DMS 273 treated with DMSO at 0.1 percent for 48 hours (cell line): ENCODE measurements at places on chromosomes 16 and 17.

- no peak for DNase-seq
Observed at GRCh38 chr17:81931189-81931556, 3.6 kb upstream of the MAFG start.

- DNase-seq = no peak
Observed at GRCh38 chr17:40025991-40026815, 11.0 kb downstream of the CSF3 start.

DNA sequence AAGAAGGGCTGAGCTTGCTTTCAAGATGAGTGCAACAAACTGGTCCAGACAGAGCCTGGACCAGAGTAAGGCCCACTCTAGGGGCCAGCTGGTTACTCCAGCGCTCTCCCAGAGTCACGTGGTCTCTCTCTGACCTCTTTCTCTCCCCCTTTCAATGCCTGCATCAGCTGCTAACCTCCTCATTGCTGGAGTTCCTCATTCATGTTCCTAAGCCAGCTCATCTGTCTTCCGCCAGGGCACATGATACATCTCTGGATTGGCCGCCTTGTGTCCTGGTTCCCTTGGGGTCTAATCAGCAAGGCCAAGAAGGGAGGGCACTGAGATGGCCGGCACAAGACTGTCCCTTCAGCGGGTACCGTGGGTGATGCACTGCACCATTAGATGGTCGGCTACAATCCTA, 26.9 kb upstream of the ZFP90 start:
- no peak for DNase-seq

GRCh38 chr17:67679721-67680120, 38.0 kb upstream of the NOL11 start:
- DNase-seq = no peak

GRCh38 chr17:55705847-55706246, 16.8 kb downstream of the TMEM100 start:
- no peak for DNase-seq

GRCh38 chr17:82690786-82691489, 7.6 kb downstream of the RAB40B start:
- DNase-seq = no peak

DNA sequence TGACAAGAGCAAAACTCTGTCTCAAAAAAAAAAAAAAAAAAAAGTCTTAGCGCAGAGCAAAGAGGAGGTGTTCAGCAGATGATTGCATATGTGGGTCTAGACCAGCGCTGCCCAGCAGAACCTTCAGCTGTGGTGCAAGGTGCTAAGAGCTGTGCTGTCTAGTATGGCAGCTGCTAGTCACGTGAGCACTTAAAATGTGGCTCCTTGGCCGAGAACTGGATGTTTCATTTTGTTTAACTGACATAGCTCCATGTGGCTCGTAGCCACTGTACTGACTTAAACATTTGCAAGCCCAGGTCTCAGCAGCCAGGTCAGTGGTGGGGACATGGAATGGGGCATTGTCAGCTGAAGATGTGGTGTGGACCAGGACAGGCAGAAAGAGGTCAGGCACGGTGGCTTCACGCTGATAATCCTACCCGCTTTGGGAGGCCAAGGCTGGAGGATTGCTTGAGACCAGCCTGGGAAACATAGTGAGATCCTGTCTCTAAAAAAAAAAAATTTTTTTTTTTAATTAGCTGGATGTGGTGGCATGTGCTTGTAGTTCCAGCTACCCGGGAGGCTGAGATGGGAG, 9.2 kb downstream of the C1QTNF1 start:
- DNase-seq = no peak

DNA sequence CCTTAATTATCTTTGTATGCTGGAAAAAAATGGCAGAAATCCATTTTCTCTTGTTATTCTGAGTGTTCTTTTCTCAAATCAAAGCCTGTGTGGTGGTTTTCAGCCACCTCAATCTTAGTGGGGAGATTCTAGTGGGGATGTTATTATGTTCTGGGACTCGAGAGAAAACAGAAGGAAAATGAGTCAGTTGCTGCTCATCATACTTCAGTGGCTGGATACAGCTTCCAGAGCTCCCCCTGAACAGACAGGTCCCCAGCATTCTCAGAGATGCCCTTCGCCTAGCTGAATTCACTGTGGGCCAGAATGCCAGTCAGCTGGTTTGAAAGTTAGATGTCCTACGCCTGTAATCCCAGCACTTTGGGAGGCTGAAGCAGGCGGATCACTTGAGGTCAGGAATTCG, 8.5 kb downstream of the ST6GALNAC1 start:
- DNase-seq = no peak

- no peak for DNase-seq
Observed at GRCh38 chr17:30161601-30162000, 45.0 kb downstream of the NSRP1 start.

GRCh38 chr17:29707212-29707571, 84.5 kb upstream of the CORO6 start:
- no peak for DNase-seq

DNA sequence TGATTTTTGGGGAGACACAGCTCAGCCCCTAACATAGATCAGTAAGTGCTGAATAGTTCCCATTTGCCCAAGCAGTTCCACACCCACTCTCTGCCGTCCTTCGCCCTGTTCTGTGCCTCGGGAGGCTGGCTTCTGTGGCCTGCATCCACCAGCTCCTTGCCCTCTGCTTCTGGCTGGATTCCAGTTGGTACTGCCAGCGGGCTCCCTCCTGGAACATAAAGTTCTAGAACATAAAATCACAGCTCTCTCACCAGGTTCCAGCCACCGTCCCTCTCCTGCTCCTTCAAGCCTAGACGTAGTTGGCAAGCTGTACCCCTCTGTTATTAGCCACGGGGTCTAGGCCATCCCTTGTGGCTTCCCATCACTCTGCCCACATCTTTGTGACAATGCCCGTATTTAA, 3.9 kb upstream of the MRPS23 start:
- no peak for DNase-seq

DNA sequence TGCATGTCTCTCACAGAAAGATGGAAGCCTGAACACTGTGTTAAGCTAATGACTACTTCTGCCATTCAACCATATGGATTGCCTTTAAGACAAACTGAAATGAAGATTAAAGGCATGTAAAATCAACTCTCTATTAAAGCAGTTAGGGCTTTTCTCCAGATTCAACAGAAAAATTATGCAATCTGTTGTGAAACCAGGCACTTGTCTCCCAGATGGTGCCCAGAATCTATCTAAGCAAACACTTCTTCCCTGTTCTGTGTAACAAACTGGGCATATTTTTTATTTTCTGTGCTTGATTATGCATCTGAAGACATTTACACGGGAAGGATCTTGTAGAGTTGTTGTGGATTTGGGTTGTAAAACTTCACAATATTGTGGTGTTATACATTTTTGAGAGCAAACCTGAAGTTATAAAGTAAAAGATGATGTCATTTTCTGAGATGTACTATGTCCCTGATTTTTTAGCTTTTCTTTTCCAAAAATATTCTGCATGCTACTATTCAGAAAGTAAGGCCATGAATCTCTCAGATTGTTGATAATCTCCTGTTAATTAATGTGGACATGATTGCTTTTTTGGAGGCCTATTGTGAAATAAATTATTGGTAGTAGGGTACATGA, 1550.3 kb downstream of the CDH8 start:
- no peak for DNase-seq

DNA sequence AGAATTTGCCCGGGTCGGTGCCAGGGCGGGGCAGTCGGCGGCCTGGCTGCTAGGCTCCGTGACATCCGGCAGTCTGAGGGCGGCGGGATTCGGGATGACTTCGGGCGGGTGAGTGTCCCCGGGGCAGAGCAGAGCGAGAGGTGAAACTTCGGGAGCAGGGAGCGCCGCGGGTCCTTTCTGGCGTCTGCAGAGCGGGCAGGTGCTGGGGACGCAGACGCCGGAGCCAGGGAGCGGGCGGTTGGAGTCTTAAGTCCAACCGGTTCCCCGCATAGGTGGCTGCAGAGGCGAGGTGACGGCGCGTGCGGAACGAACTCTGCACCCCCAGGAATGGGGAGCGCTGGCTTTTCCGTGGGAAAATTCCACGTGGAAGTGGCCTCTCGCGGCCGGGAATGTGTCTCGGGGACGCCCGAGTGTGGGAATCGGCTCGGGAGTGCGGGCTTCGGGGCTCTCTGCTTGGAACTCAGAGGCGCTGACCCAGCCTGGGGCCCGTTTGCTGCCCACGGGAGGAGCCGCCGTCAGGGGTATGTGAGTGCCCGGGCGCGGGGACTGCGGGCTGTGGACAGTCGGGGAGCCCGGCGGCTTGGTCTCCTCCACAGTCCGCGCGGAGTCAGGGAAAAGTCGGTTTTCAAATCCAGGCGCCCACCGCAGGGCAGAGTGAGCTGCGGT, at the start of gene B4GALNT2:
Gene B4GALNT2 (plus strand): TSS at position 71 of the 666 bp plus-strand sequence. CDS start 24 bp downstream, at position 95.
- DNase-seq = no peak

DNA sequence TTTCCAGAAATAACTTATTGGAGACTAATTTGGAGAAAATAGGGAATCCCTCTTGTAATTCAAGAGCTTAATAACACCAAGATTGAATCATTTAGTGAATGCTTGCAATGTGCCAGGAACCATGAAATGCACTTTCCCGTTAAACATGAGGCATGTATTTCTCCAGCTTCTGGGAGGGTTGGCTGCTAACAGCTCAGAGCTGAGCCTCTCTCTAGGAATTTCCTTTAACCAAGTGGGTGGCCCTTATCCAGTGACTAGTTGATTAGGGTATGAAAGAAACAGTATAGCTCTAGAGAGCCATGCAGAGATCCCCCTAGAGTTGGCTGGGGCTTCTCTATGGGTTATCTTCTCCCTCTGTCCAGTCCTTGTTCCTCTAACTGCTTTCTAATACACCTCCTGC, 356.4 kb upstream of the GOT2 start:
- no peak for DNase-seq

GRCh38 chr16:56649820-56650219, 1.9 kb upstream of the MT1B start:
- no peak for DNase-seq

- DNase-seq = no peak
Observed at GRCh38 chr16:56591377-56592060, 2.2 kb downstream of the MT3 start.

DNA sequence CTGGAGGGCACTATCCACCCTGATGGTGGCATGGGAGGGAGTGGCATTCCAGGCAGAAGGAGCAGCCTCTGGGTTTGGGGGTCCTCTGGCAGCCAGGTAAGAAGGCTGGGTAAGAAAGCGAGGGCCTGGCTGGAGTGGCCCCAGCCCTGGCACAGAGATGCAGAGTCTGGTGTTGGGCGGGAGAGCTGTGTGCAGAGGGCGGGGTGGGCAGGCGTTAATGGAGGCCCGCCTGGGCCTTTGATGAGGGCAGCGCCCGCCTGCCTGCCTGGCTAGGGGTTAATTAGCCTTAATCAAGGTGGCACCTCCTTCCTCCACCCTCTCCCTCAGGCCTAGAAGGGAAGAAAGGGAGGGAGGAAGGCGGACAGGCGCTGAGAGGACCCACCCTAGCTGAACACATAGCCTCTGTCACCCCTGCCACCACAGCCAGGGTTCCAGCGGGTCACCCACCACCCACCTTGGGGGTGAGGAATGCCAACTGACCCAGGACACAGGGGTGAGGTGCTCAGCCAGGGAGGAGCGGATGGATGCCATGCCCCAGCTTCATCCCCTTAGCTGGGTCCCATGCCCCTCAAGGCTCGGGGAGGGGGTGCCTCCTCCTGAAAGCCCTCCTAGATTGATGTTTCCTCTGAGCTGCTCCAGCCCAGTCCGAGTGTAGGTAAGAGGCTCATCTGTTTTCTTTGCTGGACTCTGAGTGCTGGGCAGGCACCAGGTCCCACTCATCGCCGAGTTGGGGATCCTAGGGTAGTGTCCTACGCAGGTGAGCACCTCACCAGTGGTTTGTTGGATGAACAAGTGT, 13.4 kb upstream of the FAM83G start:
- DNase-seq = no peak

GRCh38 chr17:28338056-28338768, 2.7 kb downstream of the TNFAIP1 start:
- DNase-seq = no peak

- DNase-seq = no peak
Observed at GRCh38 chr16:74871608-74872007, 97.0 kb upstream of the FA2H start.

- DNase-seq = no peak
Observed at GRCh38 chr16:11752856-11753255, 10.2 kb upstream of the TXNDC11 start.

GRCh38 chr16:31117384-31118222, at the start of gene KAT8:
KAT8 (plus strand) TSS chr16:31117664; CDS start chr16:31117682, 18 bp downstream.
- DNase-seq = peak; percentile 97

DNA sequence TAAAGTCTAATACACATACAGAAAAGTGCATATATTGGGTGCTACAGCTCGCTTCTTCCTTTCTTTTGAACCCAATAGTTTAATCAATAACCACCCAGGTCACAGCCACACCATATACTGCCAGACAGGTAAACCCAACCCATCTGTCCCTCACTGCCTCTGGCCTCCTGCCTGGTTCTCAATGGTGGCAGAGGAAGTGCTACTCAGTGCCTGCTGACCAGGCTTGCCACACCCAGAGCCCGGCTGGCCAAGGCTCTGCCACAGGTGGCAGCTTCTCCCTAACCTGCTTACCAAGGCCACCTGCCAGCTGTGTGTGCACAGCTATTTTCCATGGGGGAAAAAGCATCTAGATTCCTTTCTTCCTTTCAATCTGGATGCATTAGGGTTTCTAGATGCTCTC, 584 bp downstream of the PMP22 start:
- DNase-seq = no peak

DNA sequence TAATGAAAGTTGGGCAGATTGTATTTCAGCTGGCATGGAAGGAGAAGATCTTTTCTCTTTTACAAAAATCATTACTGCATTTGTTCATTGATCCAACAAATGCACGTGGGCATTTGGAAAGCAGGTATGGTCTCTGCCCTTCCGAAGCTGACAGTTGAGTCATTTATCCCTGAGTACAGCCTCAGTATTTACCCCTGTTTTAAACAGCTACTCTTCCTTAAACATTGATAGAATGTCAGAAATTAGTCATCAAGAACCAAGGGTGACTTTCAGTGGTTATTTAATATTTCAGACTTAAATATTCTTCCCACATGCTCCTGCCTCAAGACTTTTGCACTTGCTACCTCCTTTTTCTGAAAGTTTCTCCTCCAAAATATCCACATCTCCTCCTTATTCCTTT, 226.7 kb upstream of the HSBP1 start:
- DNase-seq = no peak

GRCh38 chr16:60949800-60950199, 1086.4 kb downstream of the CDH8 start:
- DNase-seq = no peak

- DNase-seq = no peak
Observed at GRCh38 chr16:47711809-47712208, 250.7 kb downstream of the PHKB start.

DNA sequence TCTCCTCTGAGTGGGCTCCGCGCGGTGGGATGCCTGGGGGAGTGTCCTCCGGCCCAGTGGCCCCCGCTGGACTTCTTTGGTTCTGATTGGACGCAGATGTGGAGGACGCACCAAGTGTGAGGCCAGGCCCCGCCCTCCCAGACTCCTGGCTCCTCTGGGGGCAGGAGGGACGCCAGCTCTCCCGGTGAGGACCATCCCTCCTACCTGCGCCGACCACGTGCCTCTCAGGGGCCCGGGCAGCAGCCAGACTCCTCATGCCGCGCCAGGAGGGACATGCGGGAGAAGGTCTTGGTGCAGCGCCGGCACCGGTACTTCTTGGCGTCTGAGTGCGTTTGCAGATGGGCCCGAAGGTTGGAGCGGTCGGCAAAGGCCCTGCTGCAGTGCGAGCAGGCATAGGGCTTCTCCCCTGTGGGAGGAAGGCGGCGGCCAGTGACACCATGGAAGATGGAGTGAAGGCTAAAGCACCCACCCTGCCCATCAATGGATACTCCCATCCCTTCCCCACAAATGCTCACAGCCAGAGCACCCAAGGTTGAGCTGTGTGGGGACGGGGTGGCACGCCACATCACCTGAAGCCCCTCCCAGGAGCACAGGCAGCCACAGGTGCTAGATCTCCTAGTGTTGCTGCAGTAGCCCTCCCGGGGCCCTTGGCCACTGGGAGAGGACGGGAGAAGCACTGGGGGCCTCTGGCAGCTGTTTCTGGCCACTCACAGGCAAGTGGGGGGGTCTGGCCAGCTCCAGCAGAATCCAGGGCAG, 7.9 kb downstream of the SNAI3 start:
- DNase-seq = no peak
